CD4-positive, alpha-beta T cell treated with Interleukin-12 subunit alpha and Interleukin-12 subunit beta, for 1 hour (primary cell): ENCODE measurements at places on chromosomes 6 and 20.

- DNase-seq = peak; percentile 51
Measured at GRCh38 chr6:142846459-142846831, 98.5 kb downstream of the HIVEP2 start.

DNA sequence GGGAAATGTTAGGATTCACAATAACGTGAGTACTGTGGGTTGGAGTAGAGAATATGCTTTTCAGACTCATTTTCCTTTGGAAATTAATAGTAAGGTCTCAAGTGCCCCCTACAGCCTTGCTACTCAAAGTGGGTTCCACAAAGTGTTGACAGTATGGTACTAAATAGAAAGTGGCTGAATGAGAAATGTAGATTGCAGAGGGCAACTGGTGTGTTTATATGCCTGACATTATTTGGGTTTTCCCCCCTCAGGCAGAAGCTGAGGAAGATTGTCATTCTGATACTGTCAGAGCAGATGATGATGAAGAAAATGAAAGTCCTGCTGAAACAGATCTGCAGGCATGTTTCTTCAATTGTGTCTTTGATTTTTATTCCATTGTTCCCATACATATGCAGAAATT lies 5.6 kb downstream of the FBXO9 start:
- DNase-seq = peak; percentile 21

DNA sequence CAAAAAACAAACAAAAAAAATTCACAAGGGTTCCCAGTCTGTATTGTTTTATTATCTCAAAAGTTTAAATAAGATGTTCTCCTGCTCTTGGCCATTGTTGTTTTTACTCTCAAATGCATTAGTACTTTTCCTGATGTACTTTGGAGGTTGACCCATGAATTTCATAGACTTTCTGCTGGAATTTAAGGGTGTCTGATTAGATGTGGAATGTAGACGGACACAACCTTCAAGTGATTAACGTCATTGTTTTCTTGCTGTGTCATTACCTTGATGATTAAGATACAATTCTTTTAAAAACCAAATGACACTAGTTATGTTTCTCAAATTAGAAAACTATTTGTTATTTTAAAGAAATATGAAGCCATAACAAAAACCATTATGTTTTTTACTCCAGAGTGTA lies 421.4 kb upstream of the RUNX2 start:
- DNase-seq = no peak

GRCh38 chr6:134172020-134172705 lies 119.7 kb upstream of the SLC2A12 start:
- DNase-seq = no peak
